ENCODE measurements at places on chromosomes 11 and 22.

DNA sequence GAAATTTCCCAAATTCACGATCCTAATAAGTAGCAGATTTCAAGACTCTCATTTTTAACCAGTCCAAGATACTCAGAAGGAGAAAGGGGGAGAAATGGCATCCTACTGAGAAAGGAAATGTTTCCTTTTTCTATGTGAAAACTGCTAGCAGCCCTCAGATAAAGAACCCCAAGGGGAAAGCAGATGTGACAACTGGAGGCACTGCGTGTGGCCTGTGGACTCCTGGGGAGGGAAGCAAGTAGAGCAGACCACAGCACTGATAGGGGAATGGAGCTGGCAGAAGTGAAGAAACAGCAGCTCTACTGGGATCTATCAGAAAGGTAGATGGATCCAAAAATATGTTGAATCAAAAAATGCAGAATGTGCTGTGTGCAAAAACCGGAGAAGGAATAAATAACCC lies 239.7 kb upstream of the API5 start:
- no peak for DNase-seq

DNA sequence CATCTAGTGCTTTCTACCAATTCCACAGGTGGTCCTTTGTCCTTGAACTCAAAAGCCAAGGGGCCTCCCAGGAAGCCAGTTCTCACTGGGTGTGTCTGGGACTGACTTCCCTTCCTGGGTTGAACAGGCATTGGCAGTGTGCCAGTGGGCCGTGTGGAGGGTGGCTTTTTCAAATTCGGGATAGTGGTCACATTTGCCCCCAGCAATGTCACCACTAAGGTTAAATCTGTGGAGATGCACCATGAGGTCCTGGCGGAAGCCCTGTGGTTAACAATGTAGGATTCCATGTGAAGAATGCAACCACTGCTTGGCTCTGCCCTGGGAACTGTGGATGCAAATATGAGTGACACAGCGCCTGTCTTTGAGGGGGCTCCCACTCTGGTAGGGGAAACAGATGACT lies 53.2 kb upstream of the MTNR1B start:
- no peak for DNase-seq

DNA sequence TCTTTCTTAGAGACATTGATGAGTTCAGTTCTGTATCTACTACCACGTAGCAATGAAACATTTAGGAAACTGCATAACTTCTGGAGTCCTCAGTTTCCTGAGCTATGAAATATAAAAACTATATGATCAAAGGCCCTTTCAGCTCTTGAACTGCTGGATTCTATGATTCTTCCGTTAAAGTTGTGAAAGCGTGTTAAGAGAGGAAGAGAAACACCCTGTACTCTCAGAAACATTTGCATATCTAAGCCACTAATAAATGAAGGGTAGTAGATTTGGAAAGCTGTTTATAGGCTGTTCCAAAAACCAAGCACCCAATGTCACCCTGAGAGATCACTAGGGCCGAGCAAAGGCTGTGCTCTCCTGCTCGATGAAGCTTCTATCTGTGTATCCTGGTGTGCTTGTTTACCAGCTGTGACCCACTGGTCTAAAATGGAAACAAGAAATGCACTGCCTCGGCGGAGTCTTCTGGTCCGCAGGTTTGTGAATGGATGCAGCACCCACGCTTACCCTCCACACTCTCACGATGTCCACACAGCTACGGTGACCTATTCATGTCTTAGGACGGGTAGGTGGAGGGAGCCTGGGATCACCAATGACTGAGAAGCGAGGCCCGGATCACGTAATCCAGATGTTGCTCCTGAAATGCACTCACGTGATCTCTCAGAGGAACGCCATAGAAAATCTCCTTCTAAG lies 325.8 kb downstream of the OPCML start:
- DNase-seq, result no peak

- no peak for DNase-seq
These were observed 59.4 kb downstream of the PKNOX2 start for GRCh38 chr11:125223901-125224361.

GRCh38 chr11:43943372-43943930 lies 1.0 kb downstream of the C11orf96 start:
- no peak for DNase-seq

- DNase-seq, result peak; percentile 56
These were observed 684.0 kb downstream of the OPCML start for GRCh38 chr11:132848336-132848735.

- no peak for DNase-seq
These were observed 686.6 kb downstream of the LUZP2 start for GRCh38 chr11:25183411-25183810.

- no peak for DNase-seq
These were observed 30.2 kb downstream of the PPARA start for GRCh38 chr22:46180370-46181137.

DNA sequence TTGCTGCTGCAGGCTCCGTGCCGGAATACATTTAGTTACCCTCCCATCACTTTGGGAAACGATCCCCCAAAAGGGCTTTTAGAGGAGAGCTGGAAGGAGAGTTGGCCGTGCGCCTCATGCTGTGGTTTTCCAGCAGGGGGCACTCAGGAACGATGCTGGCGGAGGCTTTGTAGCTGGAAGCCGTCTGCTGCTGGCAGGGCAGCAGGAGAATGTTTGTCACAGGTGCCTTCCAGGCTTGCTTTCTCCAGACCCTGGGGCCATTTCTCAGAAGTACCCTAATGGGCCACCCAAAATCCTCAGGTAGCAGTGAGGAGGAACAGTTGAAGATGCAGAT lies 30.0 kb upstream of the CABP7 start:
- DNase-seq, result no peak

DNA sequence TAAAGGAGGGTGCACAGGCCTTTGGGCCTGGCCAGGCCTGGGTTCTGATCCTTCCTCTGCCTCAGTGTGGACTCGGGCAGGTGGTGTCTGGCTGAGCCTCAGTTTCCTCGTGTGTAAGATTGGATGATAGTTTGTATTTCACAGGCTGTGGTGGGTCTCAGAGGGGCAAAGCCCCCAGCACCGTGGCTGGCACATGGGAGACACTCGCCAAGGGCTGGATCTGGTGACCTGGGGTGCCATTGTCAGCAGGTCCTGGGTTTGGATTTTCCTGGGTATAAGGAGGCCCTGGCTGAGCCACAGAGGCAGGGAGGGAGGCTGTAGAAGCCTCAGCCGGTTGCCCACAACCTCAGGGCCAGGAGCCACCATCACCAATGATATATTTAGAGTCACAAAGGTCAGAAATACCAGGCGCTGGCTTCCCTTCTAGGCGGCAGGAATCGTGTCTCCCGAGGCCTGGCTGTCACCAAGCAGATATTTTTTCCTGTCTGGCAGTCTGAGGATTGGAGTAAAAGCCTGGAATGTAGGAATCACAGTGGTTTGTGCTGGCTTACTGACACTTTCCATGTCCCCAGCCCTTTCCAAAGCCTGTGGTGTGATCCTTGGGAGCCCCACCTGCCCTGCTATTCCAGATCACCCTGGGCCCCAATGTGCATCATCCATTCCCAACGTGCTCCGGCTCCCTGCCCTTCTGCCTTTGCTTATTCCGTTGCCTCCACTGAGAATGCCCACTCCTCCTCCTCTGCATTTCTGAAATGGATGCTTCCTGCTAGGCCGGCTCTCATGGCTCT lies 15.6 kb downstream of the KCNC1 start:
- no peak for DNase-seq

GRCh38 chr11:19995145-19995544 lies 165.1 kb downstream of the DBX1 start:
- peak; percentile 94 for DNase-seq

- no peak for DNase-seq
These were observed 23.3 kb downstream of the SCUBE1 start for GRCh38 chr22:43319661-43320486.

- no peak for DNase-seq
These were observed 198.0 kb downstream of the DBX1 start for GRCh38 chr11:19962053-19962800.

DNA sequence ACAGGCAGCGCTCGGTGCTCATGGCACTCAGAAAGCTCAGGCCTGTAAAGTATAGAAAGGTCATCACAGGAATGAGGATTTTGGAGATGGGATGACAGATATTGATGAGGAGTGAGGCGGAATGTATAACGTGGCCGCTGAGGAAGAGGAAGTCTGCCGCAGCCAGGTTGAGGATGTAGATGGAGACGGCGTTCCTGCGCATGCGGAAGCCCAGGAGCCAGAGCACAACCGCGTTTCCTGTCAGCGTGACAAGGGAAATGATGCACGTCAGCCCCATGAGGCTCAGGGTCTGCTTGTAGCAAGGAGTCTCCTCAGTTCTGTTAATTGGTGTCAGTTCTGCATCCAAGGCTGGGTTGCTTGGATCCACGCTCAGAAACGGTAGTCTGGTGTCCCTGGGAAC lies 33.1 kb upstream of the MRGPRX1 start:
- DNase-seq, result no peak

- DNase-seq, result no peak
These were observed 90.0 kb downstream of the SBF2 start for GRCh38 chr11:10204021-10204420.

DNA sequence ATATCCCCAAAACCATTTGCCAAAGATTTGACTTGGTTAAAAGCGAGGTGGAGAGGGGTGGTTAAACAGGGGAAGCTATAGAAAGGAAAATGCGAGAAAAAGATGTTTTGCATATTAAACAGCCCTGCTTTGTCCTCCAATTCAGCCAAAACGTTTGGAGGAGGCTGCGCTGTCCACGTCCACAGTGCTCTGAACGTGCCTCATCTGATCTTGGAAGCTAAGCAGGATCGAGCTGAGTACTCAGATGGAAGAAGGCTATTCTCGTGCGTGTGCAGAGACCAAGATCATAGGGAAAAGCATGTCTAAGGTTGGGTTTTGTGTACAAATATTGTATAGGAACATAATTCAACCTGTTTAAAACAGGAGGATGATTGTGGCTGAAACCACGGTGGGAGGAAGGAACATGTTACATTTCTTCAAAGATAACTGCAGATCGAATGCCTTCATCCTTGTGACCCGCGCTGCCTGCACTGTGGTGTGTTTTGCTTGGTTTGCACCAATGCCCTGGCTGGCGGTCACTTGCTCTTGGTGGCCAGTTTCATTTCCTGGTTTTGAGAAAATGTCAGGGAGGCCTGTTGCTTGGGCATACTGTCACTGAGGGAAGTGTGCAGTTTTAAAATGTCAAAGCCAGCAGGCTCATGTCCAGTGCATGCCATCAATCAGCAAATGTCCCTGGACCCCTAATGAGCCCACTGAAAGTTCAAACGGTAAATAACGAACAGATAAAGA lies 40.4 kb downstream of the FLI1 start:
- no peak for DNase-seq

- no peak for DNase-seq
These were observed 332.2 kb downstream of the LUZP2 start for GRCh38 chr11:24828938-24829605.

- DNase-seq, result no peak
These were observed 29.7 kb upstream of the CD81 start for GRCh38 chr11:2347308-2347830.

- no peak for DNase-seq
These were observed 5.1 kb downstream of the SCN4B start for GRCh38 chr11:118147502-118147901.

DNA sequence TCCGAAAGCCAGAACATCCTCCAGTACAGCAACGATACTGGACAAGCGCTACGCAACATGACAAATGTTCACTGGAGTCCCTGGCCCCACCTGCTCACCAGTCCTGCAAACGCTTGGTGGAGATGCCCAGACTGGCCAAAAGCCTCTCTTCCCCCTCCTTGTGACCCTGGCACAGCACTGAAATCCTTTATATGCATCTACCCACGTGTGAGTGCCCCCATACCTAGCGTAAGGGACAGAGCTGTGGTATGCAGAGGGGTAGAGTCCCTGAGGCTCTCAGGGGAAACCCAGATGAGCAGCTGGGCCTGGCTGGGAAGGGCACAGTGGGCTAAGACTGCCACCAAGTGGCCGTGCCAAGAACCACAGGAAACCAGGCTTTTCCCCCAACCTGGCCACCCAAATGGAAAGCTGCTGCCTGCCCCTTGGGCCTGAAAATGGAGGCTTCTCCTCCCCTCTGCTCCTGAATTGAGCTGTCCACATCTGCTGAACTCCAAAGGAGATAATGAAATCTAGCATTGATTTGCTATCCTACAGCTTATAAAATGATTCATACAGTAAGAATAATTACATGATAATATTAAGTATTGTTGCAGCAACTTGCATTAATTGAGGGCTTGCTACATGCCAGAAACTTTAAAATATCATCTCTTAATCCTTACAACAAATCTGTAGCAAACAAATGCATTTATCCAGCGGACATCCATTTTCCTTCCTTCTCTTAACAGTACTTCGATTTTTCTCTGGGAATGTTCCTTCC lies 24.8 kb upstream of the TTC12 start:
- no peak for DNase-seq

DNA sequence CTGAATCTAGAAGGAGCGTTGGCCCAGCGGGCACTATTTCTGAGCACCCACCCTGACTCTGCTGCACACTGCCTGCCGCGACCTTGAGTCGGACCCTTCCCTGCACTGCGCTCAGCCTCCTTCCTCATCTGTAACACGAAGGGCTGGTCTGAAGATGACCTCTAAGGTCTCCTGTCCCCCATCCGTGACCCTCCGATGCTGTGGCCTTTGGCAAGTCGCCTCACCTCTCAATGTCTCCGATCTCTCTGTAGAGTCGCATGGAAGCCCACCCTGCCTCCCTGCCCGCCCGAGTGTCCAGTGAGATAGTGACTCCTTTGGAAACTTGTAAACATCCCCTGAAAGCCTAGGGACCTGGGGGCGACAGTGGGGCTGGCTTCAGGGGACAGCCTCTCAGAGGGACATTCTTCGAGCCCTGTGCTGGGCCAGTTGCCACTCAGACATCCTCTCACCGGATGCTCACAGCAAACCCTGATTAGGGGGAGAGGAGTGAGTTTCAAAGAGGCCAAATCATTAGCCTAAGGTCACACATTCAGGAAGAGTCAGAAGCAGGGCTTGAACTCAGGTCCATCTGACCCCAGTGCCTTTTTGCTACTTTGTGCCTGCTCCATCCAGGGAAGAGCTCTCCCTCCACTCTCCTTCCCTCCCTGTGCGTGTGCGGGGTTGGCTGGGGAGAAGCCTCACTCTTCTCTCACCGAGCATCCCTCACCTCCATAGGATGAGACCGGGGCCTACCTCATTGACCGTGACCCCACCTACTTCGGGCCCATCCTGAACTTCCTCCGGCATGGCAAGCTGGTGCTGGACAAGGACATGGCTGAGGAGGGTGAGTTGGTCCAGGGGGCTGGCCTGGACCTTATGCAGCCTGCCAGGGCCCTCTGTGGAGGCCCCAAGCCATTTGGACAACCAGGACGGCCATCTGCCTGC lies 1.1 kb downstream of the KCTD17 start:
- DNase-seq, result no peak

- no peak for DNase-seq
These were observed 59.5 kb downstream of the FAM168A start for GRCh38 chr11:73538381-73538872.

DNA sequence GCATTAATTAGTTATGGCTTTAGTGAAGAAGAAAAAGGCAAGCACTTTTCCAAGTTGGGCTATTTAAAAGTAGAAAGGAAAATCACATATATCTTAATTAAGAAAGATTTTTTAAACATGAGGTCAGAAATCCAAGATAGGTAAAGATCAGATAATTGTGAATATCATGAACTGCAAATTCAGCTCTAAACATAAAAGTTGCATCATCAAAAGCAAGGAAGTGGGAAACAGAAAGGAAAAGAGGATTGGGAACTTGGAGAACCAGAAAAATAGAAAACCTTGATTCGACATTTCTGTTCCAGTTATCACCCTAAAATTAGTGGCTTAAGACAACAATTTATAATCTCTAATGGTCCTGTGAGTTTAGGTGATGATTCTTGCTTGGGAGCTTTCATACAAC lies 17.5 kb downstream of the KBTBD3 start:
- DNase-seq, result no peak

Data from skeletal muscle cell (primary cell).